ENCODE measurements at places on chromosomes 7 and 10.

DNA sequence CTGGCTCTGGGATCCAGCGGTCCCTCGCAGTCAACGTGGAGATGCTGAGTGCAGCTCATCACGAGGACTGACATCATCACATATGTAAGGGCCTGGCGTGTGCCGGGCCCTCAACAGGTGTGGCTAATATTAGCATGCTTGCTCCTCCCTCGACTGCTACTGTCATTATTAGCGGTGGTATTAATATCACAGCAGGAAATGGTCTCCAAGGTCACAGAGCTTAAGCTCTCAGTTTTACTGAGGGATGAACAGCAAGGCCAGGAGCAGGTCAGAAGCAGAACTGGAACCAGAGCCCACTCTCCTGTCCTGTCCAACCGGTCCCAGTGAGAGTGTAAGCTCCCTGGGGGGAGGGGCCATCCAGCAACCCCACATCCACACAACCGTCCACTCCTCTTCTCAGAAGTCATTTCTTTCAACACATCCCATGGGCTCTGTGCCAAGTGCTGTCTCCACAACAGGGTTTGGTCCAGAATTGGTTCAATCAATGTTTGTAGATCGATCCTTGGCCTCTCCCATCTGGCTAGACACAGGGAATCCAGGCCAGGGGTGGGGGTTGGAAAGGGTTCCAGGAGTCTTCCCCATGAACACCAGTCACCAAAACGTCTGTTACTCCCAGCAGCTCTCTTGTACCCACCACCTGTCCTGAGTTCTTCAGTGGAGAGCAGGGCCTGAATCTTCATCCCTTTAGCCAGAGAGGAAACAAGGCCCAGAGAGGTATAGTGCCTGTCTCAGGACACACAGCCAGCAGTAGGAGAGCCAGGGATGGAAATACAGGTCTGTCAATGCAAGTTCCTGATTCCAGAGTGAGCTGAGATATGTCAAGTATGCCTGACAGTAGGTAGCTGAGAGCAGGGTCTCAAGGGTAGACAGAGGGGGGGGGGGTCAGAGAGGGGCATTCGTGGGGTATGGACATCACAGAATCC, 45.3 kb upstream of the ZMIZ1 start:
- no peak for DNase-seq

GRCh38 chr10:29151005-29151404, 137.9 kb upstream of the LYZL1 start:
- no peak for DNase-seq

- no peak for DNase-seq
Measured at GRCh38 chr10:118842843-118843624, 88.3 kb upstream of the CACUL1 start.

GRCh38 chr10:125057158-125058001, 103.0 kb downstream of the CTBP2 start:
- no peak for DNase-seq

DNA sequence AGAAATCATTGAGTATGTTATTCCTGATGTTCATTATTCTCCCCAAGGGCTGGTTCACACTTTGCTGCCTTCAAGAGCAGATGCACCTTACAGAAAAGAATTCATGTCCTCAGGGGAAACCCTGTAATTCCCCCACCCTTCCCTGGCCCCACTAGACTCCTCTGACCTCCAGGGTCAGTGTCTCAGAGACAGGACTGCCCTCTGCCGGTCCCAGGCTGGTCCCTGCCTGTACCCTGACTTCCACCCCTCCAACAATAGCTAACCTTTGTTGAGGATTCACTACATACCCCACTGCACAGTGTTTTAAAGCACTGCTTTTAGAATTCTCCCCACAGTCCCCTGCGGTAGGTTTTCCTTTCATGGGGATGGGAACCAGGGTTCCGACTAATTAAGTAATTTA, 4.4 kb upstream of the SEPHS1 start:
- DNase-seq: no peak

DNA sequence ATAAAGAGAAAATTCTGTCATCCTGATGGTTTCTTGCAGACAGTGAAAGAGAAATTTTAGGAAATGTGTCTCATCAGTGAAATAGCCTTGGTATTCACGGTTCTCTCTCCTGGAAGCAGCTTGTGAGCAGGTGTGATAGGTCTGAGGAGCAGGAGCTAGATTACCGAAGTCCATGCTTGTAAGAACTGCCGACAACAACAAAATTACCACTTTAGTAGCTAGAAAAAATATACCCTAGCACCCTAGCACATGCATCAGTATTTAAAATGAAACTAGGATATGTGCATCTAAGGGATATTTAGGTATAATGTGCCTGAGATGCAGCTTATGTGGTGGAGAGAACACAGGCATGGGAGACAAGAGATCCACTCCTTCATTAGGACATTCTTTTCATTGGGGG, 82.3 kb downstream of the VPS50 start:
- DNase-seq: no peak

DNA sequence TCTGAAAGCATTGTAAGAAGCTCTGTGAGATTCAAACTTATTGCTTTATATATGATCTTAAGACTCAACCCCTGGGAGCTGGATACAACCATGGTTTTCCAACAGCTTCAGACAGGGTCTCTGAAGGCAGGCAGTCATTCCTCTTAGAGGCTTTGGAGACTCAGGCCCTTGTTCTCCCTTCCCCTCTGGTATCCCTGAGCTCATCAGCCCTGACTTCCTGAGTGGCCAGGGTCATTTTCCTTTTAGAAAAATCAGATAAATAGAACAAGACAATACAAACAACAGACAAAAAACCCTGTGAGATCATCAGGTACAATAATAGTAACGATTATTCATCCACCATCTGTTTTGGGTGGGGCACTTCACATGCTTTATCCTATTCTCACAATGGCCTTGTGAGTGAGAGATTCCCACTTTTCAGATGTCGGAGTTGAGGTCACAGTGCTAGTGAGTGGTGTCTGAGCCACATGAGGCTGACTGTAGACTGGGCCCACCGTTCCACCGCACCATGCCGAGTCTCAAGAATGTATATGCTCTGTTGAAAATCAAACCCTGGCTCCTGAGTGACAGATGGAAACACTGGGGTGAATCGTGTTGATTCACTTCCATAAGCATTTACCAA, 144.2 kb downstream of the CXCL12 start:
- DNase-seq: no peak

Measured in effector memory CD8-positive, alpha-beta T cell (primary cell).